Sigmoid colon (tissue), 7 donors: ENCODE measurements at places on chromosomes 2 and 18.
A peak's percentile ranks its signal among the peaks of the same experiment; 100 is the strongest.

DNA sequence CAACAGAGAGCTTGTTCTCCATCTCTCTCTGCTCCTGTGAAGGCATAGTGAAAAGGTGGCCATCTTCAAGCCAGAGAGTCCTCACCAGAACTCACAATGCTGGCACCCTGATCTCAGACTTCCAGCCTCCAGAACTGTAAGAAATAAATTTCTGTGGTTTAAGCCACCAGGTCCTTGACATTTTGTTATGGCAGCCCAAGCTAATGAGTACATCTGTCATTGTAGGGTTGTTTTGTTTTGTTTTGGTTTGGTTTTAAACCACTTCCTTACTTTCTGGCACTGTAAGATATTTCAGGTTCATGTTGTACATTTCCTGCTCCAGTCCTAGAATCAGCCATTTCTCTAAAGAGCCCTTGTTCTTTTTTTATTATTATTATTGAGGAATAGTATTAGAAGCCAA, 171.2 kb downstream of the CPS1 start:
- H3K4me3 ChIP-seq, result no peak overlapping the region
- H3K36me3 ChIP-seq, result no peaks in the 10 kb centered on the region
- no peaks in the 10 kb centered on the region for H3K27me3 ChIP-seq
- H3K27ac ChIP-seq, result no peak overlapping the region
- H3K4me1 ChIP-seq, result no peaks in the 10 kb centered on the region

- H3K4me1 ChIP-seq, result no peaks in the 10 kb centered on the region
- DNase-seq, result no peak
- H3K27me3 ChIP-seq, result no peaks in the 10 kb centered on the region
- H3K4me3 ChIP-seq, result no peak overlapping the region
- H3K27ac ChIP-seq, result no peak overlapping the region
These were observed 30.0 kb downstream of the VIL1 start for GRCh38 chr2:218448934-218449333.

- DNase-seq, result no peak
- no peaks in the 10 kb centered on the region for H3K36me3 ChIP-seq
- peaks cover 10% of the 10 kb centered on the region for H3K4me1 ChIP-seq
- no peak overlapping the region for H3K4me3 ChIP-seq
- no peaks in the 10 kb centered on the region for H3K27me3 ChIP-seq
These were observed 84.6 kb downstream of the HS1BP3 start for GRCh38 chr2:20566331-20566730.

GRCh38 chr2:121454549-121455090, 76.1 kb upstream of the RNU4ATAC start:
- H3K4me1 ChIP-seq, result no peaks in the 10 kb centered on the region
- H3K27ac ChIP-seq, result no peak overlapping the region
- no peaks in the 10 kb centered on the region for H3K27me3 ChIP-seq
- DNase-seq, result no peak
- no peaks in the 10 kb centered on the region for H3K36me3 ChIP-seq

DNA sequence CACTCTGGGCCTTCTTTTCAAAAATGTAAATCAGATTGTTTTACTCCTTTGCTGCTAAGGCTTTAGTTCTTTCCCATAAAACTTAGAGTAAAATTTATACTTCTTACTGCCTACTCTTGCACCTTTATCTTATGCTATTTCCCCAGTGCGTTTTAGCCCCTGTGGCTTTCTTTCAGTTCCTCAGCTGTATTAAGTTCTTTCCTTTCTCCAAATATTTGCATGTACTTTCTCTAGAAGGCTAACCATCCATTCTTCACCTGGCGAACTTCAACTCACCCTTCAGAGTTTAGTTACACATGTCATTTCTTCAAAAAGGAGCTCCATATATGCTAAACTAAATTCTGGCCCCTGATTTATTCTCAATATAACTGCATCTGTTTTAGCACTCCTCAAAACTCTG, 160.7 kb downstream of the FSHR start:
- DNase-seq, result no peak
- H3K27me3 ChIP-seq, result no peaks in the 10 kb centered on the region
- H3K27ac ChIP-seq, result no peak overlapping the region
- no peak overlapping the region for H3K4me3 ChIP-seq
- H3K36me3 ChIP-seq, result no peaks in the 10 kb centered on the region

GRCh38 chr2:241036964-241037421, 38.6 kb downstream of the SNED1 start:
- H3K27ac ChIP-seq, result no peak overlapping the region
- H3K4me1 ChIP-seq, result peaks cover 17% of the 10 kb centered on the region
- no peaks in the 10 kb centered on the region for H3K36me3 ChIP-seq
- peak overlapping the region; percentile 42 for H3K4me3 ChIP-seq
- peak; percentile 56 for DNase-seq

- H3K27ac ChIP-seq, result no peak overlapping the region
- H3K4me3 ChIP-seq, result peak overlapping the region; percentile 14
- H3K4me1 ChIP-seq, result no peaks in the 10 kb centered on the region
- H3K27me3 ChIP-seq, result peaks cover 10% of the 10 kb centered on the region
These were observed 50.9 kb downstream of the ADNP2 start for GRCh38 chr18:80159713-80160636.

DNA sequence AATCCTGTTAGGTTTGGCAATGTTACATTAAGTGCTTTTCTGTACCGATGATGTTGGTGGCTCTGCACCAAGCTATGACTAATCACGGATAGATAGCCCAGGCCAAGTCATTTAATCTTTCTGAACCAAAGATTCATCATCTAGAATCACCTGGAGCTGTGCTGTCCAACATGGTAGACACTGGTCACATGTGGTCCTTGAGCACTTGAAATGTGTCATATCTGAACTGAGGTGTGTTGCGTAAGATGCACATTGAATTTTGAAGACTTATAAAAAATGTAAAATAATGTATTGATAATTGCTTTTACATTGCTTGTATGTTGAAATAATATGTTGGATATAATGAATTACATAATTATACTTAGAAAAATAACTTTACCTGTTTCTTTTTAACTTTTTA, 39.8 kb upstream of the NXPH2 start:
- DNase-seq, result no peak
- H3K27ac ChIP-seq, result no peak overlapping the region
- no peak overlapping the region for H3K4me3 ChIP-seq
- no peaks in the 10 kb centered on the region for H3K4me1 ChIP-seq

GRCh38 chr2:71602581-71602980, 149.2 kb downstream of the DYSF start:
- H3K27ac ChIP-seq, result no peak overlapping the region
- H3K27me3 ChIP-seq, result no peaks in the 10 kb centered on the region
- no peaks in the 10 kb centered on the region for H3K4me1 ChIP-seq

DNA sequence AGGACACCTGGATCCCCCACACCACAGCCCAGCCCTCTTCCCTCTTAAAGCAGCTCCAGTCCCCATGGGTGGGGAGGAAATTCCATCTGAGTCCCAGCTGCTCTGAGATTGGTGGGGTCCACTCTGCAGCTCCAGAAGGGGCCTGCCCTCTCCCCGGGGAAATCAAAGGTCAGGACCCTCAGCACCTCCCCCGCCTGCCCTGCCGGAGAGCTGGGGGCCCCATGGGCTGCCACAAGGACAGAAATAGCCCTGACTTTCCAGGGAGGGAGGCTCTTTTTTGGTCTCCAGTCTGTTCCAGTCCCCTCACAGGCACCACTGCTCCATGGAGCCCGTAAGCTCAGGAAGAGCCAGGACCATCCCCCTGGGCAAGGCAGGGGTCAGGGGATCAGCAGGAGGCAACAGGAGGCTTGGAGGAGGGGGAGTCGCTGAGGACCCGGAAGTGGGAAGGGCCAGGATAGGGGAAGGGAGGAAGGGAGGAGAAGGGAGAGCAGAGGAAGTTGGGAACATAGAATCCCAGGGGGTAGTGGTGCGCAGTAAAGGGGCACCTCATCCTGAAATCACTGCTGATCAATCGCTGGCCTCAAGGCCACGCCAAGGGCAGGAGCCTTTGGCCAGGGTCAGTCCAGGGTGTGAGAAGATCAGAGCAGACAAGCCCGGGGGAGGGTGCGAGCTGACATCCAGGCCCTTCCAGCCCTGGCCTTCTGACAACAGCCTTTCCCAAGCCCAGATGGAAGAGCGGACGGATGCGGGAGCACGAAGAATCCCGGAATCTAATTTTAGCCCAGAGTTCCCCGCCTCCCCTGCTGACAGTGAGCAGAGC, 7.6 kb downstream of the ADRA2B start:
- H3K4me3 ChIP-seq, result no peak overlapping the region
- no peaks in the 10 kb centered on the region for H3K36me3 ChIP-seq
- peak overlapping the region; percentile 17 for H3K27ac ChIP-seq
- H3K27me3 ChIP-seq, result no peaks in the 10 kb centered on the region
- peak; percentile 63 for DNase-seq
- no peaks in the 10 kb centered on the region for H3K4me1 ChIP-seq

DNA sequence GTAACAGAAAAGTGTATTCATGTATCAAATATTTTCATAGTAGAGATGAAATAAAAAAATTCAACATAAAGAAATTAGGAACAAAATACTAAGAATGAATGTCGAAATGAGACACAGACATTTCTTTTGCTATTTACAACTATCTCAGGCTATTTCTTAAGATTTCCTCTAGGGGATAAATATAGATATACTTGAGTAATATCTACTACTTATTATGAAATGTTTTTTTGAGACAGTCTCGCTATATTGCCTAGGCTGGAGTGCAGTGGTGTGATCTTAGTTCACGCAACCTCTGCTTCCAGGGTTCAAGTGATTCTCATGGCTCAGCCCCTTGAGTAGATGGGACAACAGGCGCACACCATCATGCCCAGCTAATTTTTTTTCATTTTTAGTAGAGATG, 326.1 kb downstream of the RNF144A start:
- H3K36me3 ChIP-seq, result no peaks in the 10 kb centered on the region
- H3K27me3 ChIP-seq, result no peaks in the 10 kb centered on the region
- DNase-seq, result no peak

GRCh38 chr2:1305342-1306013, 107.8 kb upstream of the TPO start:
- H3K27ac ChIP-seq, result no peak overlapping the region
- H3K4me1 ChIP-seq, result no peaks in the 10 kb centered on the region
- no peaks in the 10 kb centered on the region for H3K36me3 ChIP-seq
- no peaks in the 10 kb centered on the region for H3K27me3 ChIP-seq

- no peak overlapping the region for H3K27ac ChIP-seq
- H3K27me3 ChIP-seq, result peaks cover 11% of the 10 kb centered on the region
- H3K36me3 ChIP-seq, result no peaks in the 10 kb centered on the region
- no peak overlapping the region for H3K4me3 ChIP-seq
These were observed 42.5 kb downstream of the INHBB start for GRCh38 chr2:120388222-120389035.

DNA sequence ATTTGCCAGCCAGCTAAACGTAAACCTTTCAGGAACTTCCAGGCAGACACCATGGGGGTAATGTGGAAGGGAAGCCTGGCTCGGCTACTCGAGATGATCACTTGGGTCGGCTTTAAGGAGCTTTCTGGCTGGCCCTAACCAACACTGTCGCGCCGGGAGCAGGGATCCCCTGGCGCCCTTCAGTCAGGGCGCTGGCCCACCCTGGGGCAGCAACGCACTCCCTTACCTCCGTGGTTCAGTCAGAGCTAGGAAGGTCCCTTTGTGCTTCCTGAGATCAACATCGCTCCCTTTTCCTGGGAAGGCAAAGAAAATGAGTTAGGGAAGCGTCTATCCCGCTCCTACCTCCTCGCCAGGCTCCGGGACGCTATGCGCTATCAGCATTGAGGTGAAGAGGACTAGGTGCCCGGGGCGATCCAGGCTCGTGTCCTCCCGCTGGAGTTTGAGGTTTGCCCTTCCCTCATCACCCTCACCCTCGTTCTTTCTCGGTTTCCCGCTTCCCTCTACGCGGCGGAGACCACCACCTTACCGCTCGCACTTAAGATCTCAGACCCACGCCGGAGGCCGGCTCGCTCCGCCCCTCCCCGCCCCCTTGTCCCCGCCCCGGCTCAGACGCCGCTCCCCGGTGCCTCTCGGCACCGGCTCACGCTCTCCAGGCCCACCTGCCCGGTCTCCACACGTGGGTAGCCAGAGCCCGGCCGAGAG, 449 bp upstream of the ATRAID start:
- H3K27ac ChIP-seq, result peak overlapping the region; percentile 95
- H3K27me3 ChIP-seq, result no peaks in the 10 kb centered on the region
- H3K36me3 ChIP-seq, result no peaks in the 10 kb centered on the region
- peaks cover 20% of the 10 kb centered on the region for H3K4me1 ChIP-seq

- no peak overlapping the region for H3K27ac ChIP-seq
- no peaks in the 10 kb centered on the region for H3K36me3 ChIP-seq
- H3K4me3 ChIP-seq, result no peak overlapping the region
- DNase-seq, result no peak
These were observed 487.7 kb downstream of the LRRTM4 start for GRCh38 chr2:77034445-77034844.

DNA sequence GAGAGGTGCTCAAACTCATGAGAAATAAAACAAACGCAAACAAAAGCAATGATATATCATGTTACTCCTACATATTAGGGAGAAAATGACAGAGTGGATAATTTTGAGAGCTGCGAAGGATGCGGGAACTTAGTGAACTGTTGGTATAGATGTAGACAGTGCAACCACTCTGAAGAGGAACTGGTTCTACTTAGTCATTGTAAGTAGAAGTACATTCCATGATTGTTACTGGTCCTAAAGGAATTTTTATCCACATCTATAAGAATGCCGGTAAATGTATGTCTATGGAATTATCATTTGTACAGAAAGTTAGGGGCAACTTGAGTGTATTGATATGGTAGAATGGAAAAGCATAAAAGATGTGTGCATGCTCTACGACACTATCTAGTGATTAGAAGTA, 1238.4 kb downstream of the LRP1B start:
- H3K36me3 ChIP-seq, result no peaks in the 10 kb centered on the region
- no peak overlapping the region for H3K4me3 ChIP-seq
- H3K27me3 ChIP-seq, result no peaks in the 10 kb centered on the region
- H3K27ac ChIP-seq, result no peak overlapping the region

GRCh38 chr2:59889305-59889704, 664.1 kb downstream of the BCL11A start:
- H3K4me3 ChIP-seq, result no peak overlapping the region
- no peaks in the 10 kb centered on the region for H3K27me3 ChIP-seq
- H3K4me1 ChIP-seq, result peaks cover 5% of the 10 kb centered on the region

- H3K4me1 ChIP-seq, result peaks cover 13% of the 10 kb centered on the region
- H3K36me3 ChIP-seq, result no peaks in the 10 kb centered on the region
- DNase-seq, result no peak
- H3K27me3 ChIP-seq, result no peaks in the 10 kb centered on the region
These were observed 456.9 kb upstream of the TNP1 start for GRCh38 chr2:217316743-217317142.

GRCh38 chr18:10035281-10035991, 121.6 kb downstream of the VAPA start:
- no peak overlapping the region for H3K4me3 ChIP-seq
- peaks cover 56% of the 10 kb centered on the region for H3K4me1 ChIP-seq
- peak overlapping the region; percentile 13 for H3K27ac ChIP-seq
- H3K27me3 ChIP-seq, result no peaks in the 10 kb centered on the region
- DNase-seq, result no peak
